Sigmoid colon (tissue), 7 donors: ENCODE measurements at places on chromosomes 12 and 14. TPM values are rescaled to one million over a fixed set of nuclear protein-coding genes. Genes with fewer than 3 reads are reported as not detected.

- DNase-seq: no peak
Observed at GRCh38 chr14:103773521-103773920, 57.9 kb downstream of the ZFYVE21 start.

DNA sequence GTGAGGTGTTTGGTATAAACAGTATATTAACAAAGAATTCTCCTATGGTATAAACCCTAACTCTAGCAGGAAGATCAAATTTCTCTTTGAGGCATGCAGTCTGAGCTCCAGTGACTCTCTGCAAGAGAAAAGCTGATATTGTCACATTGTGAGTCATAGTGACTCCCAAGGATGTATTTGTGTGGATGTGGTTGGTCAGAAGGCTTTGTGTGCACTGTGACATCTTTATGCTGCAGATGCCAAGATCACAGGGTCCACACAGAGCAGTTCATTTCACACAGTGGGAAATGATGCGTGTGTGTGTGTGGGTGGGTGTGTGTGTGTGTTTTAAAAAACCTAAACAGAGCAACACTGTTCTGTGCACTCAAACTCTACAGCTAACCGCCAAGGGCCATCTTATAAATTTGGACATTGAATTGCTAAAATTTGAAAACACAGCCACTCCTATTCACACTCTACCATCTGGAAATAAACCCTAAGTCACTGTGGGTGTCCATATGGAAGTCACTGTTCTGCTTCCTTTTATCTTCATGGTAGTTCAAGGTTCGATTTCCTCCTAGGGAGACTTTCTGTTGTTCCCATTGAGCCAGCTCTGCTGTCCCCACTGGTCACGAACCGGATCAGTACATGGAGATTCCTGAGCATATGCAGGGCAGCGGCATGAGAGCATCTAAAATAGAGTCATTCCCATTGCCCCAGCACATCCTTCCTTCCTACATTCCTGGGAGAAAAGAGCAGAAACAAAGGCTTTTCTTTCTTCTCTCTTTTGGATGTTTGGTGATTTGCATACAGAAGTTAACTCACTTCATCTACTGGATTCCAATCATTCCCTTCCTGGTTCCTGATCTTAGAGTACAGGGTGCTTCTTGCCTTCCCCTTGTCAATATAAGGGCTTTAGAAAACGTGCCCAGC is 727.6 kb downstream of the DIO2 start:
- DNase-seq: no peak

DNA sequence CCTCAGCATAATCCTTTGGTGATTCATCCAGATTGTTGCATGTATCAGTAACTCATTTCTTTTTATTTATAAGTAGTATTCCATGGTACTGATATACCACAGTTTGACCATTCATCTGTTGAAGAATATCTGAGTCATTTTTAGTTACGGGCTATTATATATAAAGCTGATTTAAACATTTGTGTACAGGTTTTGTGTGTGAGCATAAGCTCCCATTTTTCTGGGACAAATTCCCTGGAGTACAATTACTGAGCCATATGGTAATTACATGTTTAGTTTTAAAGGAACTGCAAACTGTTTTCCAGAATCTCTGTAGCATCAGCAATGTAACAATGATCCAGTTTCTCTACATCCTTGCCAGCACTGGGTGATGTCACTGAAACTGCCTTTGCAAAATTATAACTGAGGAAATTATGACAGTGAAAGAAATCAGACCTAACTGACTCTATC is 236.2 kb upstream of the KRR1 start:
- DNase-seq: no peak

- no peak for DNase-seq
Observed at GRCh38 chr12:76249501-76249900, 98.7 kb downstream of the BBS10 start.

DNA sequence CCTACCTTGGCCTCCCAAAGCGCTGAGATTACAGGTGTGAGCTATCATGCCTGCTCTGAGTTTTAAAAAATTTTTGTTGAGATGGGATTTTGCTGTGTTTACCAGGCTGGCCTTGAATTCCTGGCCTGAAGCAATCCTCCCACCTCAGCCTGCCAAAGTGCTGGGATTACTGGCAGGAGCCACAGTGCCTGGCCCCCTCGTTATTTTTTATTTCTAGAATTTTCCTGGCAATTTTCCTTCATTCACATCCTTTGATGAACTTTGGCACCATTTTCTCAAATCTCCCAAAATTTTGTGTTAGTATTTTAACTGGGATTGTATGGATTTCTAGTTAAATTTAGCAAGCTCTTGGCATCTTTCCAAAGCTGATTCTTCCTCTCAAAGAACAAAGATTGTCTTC is 24.6 kb upstream of the SCARB1 start:
- DNase-seq: no peak

GRCh38 chr12:52454411-52455201 is 2.7 kb upstream of the KRT6B start:
- DNase-seq: no peak

DNA sequence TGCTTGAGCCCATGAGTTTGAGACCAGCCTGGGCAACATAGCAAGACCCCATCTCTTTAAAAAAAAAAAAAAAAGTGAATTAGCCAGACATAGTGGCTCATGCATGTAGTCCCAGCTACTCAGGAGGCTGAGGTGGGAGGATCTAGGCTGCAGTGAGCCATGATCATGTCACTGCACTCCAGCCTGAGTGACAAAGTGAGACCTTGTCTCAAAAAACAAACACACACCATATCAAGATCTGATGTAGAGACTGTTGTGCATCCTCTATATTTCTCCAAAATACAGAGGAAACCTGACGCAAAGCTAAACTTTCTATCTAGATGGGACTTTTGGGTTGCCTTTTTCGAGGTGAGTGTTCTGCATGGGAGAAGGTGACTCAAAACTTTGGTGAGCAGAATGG is 77.4 kb upstream of the SLC8A3 start:
- no peak for DNase-seq

GRCh38 chr14:61355892-61356325 is 34.5 kb downstream of the PRKCH start:
- DNase-seq: peak; percentile 70

- DNase-seq: no peak
Observed at GRCh38 chr14:69997849-69998248, 118.6 kb downstream of the SMOC1 start.

RASAL1 gene
- total RNA-seq: under 0.01 TPM

PLEKHD1 gene
- total RNA-seq: under 0.01 TPM

FAM234B gene
- total RNA-seq: 2.9 TPM

KIAA0586 gene
- 16.9 TPM for total RNA-seq

OR4E2 gene
- not detected for total RNA-seq

TMPRSS12 gene
- not detected for total RNA-seq
